Heart left ventricle (tissue), 16 donors: ENCODE measurements at places on chromosomes 12 and 14. TPM values are rescaled to one million over a fixed set of nuclear protein-coding genes. Genes with fewer than 3 reads are reported as not detected.

GRCh38 chr14:97224016-97224415 is 426.8 kb downstream of the VRK1 start:
- no peak overlapping the region for H3K4me3 ChIP-seq
- H3K4me1 ChIP-seq, result peaks cover 1% of the 10 kb centered on the region
- no peak for DNase-seq
- H3K36me3 ChIP-seq, result no peaks in the 10 kb centered on the region

Gene OR4K14
- total RNA-seq, result not detected

DNA sequence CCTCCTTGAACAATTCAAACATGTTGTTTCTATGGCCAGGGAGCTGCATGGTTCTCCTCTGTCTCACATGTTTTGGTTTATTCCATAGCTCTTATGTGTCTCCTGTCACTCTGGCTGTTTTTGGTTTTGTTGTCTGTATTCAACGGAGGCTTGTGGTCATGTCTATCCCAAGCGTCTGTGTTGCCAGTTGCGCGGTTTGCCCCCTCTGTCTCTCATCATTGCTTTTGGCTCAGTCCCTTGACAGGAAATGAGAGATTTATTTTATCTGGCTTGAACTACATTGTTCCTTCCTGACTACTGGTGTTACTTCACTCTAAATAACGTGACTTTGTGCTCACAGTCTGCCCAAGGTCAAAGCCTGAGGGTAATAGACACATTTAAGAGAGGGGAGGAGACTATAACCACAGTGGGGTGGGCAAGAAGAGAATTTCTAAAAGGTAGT is 96.4 kb upstream of the SOX5 start:
- no peak for DNase-seq
- no peak overlapping the region for H3K27ac ChIP-seq
- H3K4me1 ChIP-seq, result peaks cover 3% of the 10 kb centered on the region
- H3K4me3 ChIP-seq, result no peak overlapping the region
- H3K36me3 ChIP-seq, result no peaks in the 10 kb centered on the region
- H3K27me3 ChIP-seq, result no peaks in the 10 kb centered on the region

GRCh38 chr14:57487771-57488170 is 5.9 kb downstream of the CCDC198 start:
- H3K4me3 ChIP-seq, result no peak overlapping the region
- H3K4me1 ChIP-seq, result no peaks in the 10 kb centered on the region
- no peak for DNase-seq

DNA sequence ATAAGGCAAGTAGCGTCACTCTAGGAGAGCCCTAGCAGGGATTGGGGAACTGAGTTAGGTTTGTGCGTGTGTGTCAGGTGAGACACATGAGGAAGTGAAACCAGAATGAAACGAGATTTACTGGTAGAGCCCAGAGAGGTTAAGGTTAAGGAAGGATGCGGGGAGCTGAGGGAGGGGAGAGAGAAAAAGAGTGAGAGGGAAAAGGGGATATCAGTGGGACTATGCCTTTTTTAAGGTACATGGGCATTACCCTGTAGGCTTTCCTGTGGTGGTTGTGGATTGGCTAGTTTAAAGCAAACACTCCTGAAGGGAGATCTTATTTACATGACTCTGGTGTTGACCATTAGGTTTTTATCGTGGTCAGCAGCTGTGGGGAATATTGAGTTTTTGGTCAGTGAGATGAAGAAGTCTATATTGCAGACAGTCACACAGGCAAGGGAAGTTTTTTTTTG is 13.9 kb downstream of the ZDHHC17 start:
- H3K4me1 ChIP-seq, result peaks cover 13% of the 10 kb centered on the region
- no peaks in the 10 kb centered on the region for H3K36me3 ChIP-seq
- H3K27me3 ChIP-seq, result no peaks in the 10 kb centered on the region
- no peak overlapping the region for H3K4me3 ChIP-seq
- no peak overlapping the region for H3K27ac ChIP-seq
- DNase-seq, result no peak

DNA sequence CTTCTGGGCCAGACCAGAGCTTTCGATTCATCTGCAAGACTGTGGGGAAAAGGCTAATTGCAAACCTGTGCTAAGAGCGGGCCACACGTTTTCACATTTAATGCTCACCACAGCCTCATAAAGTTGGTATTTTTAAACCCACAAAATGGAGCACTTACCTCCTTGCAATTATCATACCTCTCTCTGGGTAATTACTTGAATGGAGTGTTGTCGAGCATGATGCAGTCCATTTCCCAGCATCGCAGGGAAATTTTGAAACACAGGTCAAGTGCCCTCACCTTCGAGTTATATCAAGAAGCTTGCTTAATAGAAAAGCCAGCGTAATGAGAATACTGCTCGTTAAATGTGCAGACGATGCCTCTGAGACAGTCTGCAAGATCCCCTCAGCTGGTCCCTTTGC is 8.8 kb upstream of the IFI27L2 start:
- DNase-seq, result no peak
- no peaks in the 10 kb centered on the region for H3K36me3 ChIP-seq
- no peak overlapping the region for H3K27ac ChIP-seq
- H3K4me3 ChIP-seq, result no peak overlapping the region
- no peaks in the 10 kb centered on the region for H3K27me3 ChIP-seq

DNA sequence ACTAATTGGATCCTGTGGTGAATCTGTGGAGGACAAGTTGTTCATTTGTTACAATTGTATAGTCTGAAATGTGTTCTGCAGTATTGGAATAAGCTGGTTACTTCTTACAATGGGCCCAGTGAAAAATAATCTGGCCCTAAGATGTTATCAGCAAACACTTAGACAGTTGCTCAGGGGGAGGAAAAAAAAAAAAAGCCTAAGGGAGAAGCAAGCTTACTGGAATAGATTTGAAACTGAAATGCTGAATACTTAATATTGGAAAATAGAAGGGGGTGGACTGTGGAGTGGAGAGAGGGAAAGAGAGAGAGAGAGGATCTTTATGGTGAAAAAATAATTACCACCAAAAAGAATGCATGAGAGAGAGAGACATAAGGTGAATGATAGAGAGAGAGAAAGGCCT is 4.0 kb downstream of the FOXG1 start:
- peaks cover 11% of the 10 kb centered on the region for H3K4me1 ChIP-seq
- H3K27me3 ChIP-seq, result peaks cover 93% of the 10 kb centered on the region
- DNase-seq, result no peak
- H3K4me3 ChIP-seq, result no peak overlapping the region

Gene RAN
- 286 TPM for total RNA-seq

Gene DAO
- total RNA-seq, result not detected

GRCh38 chr12:34363050-34363673 is 340.9 kb downstream of the ALG10 start:
- H3K4me3 ChIP-seq, result no peak overlapping the region
- no peaks in the 10 kb centered on the region for H3K36me3 ChIP-seq
- DNase-seq, result no peak
- H3K4me1 ChIP-seq, result no peaks in the 10 kb centered on the region
- H3K27me3 ChIP-seq, result no peaks in the 10 kb centered on the region
- no peak overlapping the region for H3K27ac ChIP-seq

- H3K36me3 ChIP-seq, result no peaks in the 10 kb centered on the region
- no peaks in the 10 kb centered on the region for H3K4me1 ChIP-seq
- no peaks in the 10 kb centered on the region for H3K27me3 ChIP-seq
- no peak for DNase-seq
- no peak overlapping the region for H3K27ac ChIP-seq
Observed at GRCh38 chr14:52304248-52304904, 9.7 kb upstream of the PTGER2 start.

GRCh38 chr12:67661311-67662021 is 12.9 kb downstream of the DYRK2 start:
- H3K4me3 ChIP-seq, result no peak overlapping the region
- no peak overlapping the region for H3K27ac ChIP-seq
- H3K27me3 ChIP-seq, result no peaks in the 10 kb centered on the region
- H3K36me3 ChIP-seq, result peaks cover 34% of the 10 kb centered on the region

GRCh38 chr12:104274811-104275210 is 28.7 kb upstream of the EID3 start:
- no peaks in the 10 kb centered on the region for H3K36me3 ChIP-seq
- DNase-seq, result no peak
- H3K4me1 ChIP-seq, result peaks cover 9% of the 10 kb centered on the region
- H3K27me3 ChIP-seq, result no peaks in the 10 kb centered on the region
- no peak overlapping the region for H3K4me3 ChIP-seq

Gene FAM186B
- 0.23 TPM for total RNA-seq

Gene SPIC
- not detected for total RNA-seq

GRCh38 chr12:120979862-120980696 is 1.7 kb downstream of the HNF1A start:
- no peak for DNase-seq
- no peaks in the 10 kb centered on the region for H3K4me1 ChIP-seq
- H3K4me3 ChIP-seq, result no peak overlapping the region
- H3K27me3 ChIP-seq, result no peaks in the 10 kb centered on the region
- H3K27ac ChIP-seq, result no peak overlapping the region

- H3K27me3 ChIP-seq, result no peaks in the 10 kb centered on the region
- no peak overlapping the region for H3K27ac ChIP-seq
- H3K36me3 ChIP-seq, result no peaks in the 10 kb centered on the region
- H3K4me1 ChIP-seq, result no peaks in the 10 kb centered on the region
- no peak overlapping the region for H3K4me3 ChIP-seq
Observed at GRCh38 chr14:91058042-91058581, 2.3 kb downstream of the RPS6KA5 start.
